ENCODE measurements at places on chromosomes 7 and 10.

DNA sequence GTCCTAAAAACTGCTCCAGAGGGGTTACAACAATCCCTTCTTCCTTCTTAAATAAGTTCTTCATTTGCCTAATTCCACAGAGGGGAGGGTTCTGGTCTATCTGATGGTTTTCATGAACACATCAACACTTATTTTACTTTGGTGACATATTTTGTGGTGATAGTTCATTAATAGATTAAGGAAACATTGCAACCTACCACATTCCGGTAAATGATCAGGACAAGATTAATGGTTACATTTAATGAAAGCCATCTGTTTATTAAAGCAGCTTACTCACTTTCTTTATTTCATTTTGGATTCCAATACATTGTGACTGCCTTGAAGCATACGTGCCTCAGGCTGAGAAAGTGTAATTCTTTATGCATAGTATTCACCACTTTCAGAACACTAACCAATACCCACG lies 101.0 kb downstream of the SKIDA1 start:
- no peak for DNase-seq

DNA sequence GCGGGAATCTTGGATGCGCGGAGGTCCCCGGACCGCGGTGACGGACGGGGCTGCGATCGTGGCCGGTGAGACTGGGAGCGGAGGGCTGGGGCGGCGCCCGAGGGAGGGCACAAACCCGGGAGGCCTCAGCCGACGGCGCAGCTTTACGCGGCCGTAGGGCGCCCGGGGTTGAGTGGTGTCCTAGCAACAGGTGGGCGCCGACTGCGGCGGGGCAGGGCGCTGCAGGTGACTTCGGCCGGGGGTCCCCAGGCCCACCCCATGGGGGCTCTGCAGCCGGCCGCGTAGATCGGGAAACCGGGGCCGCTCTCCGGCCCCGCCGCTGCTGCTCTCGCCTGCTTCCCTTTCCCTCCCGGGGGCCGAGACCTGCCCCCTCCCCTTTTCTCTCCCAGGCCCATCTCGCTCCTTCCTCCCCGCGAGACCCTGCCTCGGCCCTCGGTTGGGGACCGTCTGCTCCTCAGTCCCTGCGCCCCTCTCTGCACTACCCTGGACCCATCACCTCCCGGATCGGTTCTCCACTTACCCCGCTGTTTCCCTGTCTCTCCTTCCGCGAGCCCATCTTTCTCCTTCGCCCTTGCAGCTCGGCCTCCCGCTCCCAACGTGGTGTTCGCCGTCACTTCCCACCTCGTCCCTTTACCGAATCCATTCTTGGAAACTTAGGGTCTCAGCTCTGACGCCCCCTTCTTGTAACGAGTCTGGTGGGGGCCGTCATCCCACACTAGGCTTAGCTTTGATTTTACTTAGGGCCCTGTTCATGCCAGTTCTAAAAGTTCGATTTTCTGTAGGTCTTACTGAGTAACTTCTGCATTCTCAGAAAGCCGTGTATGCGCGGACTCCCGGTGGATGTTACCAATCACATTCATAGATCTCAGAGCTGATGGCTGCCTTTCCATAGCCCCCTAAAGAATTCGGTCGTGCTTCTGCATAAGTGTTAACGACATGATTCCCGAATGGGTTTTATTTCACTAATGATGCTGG lies 18.5 kb upstream of the ACBD5 start:
- DNase-seq: no peak

- DNase-seq: no peak
Measured at GRCh38 chr7:147394329-147394728, 1196.2 kb upstream of the C7orf33 start.

DNA sequence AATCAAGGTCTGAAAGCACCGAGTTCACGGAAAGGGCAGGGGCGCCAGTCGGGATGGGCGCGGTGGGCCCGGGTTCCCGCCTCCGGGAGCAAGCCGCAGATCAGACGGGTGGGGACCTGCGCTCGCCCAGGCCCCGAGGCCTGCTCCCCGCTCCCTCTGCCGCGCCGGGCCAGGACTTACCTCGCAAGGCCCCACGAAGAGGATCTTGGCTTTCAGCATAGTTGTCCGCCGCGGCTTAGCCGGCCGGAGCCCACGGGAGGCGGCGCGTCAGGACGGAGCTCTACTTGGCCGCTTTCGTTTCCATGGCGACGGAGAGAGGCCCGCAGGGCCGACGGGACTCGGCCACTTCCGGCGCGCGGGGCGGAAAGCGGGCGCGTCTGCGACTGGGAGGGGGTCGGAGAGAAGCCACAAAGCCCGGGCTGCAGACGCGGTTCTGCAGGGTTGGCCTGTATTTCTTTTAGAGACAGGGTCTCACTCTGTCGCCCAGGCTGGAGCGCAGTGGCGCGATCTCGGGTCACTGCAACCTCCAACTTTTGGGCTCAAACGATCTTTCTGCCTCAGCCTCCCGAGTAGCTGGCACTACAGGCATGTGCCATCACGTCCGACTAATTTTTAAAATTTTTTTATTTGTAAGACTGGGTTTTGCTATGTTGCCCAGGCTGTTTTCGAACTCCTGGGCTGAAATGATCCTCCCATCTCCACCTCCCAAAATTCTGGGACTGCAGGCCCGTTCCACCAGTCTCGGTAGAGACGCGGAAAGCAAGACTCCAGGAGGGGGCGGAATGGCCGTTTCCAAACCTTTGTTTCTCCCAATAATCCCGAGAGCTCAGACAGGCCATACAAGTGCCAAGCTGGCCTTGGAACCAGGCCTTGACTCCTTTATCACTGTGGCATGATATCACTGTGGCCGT lies at the start of gene IFT22:
TSS of gene IFT22 (minus strand) at position 322 of the 911 bp plus-strand sequence. CDS start at position 219, 103 bp downstream.
- DNase-seq: peak; percentile 88

GRCh38 chr7:35849158-35849831 lies 48.4 kb downstream of the SEPTIN7 start:
- DNase-seq: peak; percentile 55

DNA sequence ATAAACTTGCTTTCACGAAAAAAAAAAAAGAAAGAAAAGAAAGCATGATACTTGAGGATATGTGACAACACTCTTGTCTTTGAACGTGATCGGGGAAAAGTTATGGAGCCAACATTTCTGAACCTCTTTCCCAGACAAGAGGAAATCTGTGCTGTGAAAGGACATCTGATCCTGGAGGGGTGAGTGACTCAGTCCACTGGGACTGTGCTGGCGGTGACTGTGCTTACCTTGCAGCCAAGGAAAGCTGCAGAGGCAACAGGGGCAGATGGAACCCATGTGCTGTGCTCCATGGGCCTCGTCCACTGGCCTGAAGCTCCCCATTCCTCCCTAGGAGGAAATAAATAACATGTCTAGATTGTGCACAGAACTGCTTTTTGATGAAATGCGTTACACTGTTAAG lies 116.5 kb upstream of the RAB11FIP2 start:
- DNase-seq: no peak

- DNase-seq: peak; percentile 31
Measured at GRCh38 chr7:988426-988911, 5.5 kb downstream of the CYP2W1 start.

DNA sequence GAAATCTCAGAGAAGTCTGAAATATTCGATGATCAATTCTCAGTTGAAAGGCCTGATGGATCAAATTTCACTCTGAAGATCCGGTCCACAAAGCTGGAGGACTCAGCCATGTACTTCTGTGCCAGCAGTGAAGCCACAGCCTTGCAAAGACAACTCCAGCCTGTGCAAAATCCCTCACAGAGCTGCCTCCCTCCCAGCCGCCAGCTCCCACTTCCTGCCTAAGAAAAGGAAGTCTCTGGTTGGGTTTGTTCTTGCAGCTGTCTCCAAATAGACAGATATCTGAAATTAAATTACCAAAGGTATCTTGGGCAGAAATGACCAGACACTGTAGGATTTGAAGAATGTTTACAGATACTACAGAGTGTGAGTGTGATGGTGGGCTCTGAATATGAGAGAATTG lies 43.4 kb upstream of the PRSS58 start:
- no peak for DNase-seq

- no peak for DNase-seq
Measured at GRCh38 chr10:97311111-97311626, 7.9 kb upstream of the FRAT1 start.

- DNase-seq: no peak
Measured at GRCh38 chr7:126529254-126529653, 723.5 kb downstream of the GRM8 start.

DNA sequence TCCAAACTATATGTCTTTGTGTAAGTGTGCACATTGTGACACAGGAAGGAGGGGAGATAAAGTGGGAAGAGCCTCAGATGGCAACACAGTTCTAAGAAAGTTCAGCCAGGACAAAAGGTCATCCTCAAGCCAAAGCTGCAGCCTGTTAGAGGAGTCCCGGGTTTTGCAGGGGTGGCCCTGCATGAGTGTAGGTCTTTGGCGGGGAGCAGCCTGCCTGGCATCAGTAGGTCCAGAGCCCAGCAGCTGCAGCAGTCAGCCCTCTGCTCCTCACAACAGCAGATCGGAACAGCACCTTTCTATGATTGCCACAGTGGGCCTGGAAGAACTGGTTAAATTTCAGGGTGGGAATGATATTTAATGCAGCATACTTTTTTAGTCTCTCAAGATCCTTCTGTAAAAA lies 13.5 kb upstream of the VDAC2 start:
- no peak for DNase-seq

DNA sequence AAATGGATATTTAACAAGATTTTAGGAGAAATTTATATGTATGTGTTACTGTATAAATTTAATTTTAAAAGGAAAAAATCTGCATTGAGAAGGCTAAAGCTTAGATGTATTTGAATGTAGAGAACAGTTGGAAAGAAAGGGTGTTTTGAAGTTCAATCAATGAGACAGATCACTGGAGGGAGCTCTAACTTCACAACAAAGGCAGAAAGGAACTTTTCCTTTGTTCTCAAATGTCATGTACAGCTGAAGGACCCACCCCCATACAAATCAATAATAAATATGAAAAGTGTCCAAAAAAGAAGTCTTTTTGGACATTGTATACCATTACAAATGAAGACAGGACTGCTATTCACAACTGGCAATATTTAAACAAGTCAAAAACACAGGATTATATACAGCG lies 403.4 kb downstream of the DNAJB9 start:
- DNase-seq: peak; percentile 5

GRCh38 chr7:44212018-44212417 lies 11.2 kb downstream of the YKT6 start:
- DNase-seq: no peak

DNA sequence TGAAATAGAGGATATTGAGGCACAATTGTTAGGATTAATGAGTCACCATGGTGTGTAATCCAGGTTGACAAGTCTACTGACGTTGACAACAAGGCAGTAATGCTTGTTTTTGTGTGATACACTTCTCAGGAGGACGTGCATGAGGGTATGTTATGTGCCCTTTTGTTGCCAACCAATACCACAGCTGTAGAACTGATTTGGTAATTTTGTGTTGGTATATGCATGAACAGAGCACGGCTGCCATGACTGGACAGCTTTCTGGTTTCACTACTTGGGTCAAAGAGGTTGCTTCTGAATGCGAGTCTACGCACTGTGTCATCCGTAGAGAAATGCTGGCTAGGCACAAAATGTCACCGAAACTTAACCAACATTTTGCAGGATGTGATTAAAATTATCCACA lies 32.9 kb downstream of the PHTF2 start:
- no peak for DNase-seq

DNA sequence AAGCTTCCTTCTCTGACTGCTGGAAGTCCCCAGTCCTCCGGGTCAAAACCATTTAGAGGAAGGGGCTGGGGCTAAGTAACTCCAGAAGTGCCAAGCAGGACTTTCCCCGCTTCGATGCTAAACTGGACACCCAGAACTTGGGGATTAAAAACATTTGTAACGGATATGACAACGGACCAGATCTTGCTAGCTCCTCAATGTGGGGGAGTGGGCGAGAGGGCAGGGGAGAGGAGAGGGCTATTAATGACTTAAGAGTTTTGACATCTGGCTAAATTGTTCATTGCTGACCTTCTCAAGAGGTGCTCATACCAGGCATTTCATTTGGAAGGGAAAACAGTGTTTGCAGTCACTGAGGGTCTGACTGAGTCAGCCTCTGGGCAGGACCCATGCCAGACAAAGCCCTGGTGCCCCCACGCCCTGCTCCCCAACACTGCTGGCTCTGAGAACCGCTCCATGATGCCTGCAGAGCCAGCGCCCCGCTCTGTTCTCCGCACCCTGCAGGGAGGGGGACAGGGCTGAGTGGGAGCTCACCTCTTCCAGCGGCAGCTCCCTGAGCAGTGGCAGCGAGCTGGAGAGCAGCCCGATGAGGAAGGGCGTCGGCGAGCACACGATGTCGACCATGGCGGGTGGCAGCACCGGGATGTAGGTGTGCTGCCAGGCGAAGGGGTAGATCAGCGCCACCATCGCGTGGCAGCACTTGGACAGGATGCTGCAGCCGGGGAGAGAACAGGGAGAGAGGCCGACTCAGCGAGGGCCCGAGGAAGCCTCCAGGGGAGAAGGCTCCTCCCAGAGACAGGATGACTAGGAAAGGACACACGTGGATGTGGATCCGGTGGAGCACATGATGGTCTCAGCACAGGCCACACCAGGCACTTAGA lies 47.7 kb upstream of the MKRN1 start:
- no peak for DNase-seq

All from fibroblast of pulmonary artery (primary cell).